ENCODE measurements at places on chromosomes 5 and 9.

DNA sequence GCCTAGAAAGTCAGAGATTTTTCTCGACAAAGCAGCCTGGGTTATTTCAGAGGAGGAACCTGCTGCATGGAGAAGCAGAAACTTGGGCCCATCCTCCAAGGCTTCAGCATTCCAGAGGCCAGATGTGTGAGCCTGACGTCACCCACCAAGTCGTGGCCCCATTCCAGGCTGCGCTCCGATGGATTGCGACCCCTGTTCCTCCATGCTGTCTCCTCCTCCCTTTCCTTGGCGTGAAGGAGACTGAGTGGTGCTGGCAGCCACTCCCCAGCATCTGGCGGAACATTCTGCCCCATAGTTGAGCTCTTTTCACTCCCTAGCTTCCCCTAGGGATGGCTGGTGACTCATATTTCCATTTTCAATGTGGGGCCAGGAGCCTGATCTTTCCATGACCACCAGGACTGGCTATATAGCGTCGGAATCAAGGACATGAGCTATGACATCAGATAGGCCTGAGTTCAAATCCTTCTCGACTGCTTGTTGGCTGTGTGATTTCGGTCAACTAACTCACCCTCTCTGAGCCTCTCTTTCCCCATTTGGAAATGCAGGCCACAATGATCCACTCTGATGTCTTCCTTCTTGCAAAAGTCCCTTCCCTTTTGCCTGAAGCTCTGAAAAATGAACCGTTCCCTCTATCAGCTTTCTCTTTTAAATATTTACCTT is 24.5 kb upstream of the DUSP1 start:
- no peak for DNase-seq

GRCh38 chr5:126357585-126358342 is 65.4 kb upstream of the GRAMD2B start:
- DNase-seq = no peak

GRCh38 chr9:91037511-91038482 is 236.2 kb downstream of the SYK start:
- no peak for DNase-seq

DNA sequence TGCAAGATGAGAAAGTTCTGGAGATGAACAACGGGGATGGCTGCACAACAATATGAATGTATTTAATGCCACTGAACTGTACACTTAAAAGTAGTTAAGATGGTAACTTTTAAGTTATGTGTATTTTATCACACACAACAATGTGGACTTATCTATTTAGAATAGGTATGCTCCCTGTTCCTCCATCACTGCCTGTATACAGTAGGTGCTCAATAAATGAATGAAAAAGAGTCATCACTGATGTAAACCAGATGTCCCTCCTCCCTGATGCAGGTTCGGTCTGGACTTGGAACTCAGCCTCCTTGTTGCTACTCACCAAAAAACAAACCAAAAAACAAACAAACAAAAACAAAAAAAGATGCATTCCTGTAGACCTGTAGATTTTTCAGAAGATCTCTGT is 65.9 kb upstream of the BOD1 start:
- DNase-seq = no peak

DNA sequence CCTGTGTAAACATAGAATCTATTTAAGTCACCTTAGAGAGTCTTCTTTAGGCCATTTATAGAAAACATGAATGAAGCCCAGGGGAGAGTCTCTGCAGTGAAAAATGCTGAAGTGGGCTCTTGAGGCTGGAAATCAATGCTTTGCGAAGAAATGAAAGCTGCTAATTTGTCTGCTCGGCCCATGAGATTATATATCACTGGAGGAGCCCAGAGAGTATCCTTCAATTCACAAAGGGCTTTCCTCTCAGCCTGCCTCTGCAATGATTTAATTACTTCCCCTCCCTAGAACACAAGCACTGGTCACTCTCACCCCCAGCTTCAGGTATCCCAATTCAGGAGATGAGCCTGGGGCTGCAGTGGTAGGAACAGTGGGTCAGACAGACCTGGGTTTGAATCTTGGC is 8.2 kb upstream of the DRD1 start:
- DNase-seq = no peak

DNA sequence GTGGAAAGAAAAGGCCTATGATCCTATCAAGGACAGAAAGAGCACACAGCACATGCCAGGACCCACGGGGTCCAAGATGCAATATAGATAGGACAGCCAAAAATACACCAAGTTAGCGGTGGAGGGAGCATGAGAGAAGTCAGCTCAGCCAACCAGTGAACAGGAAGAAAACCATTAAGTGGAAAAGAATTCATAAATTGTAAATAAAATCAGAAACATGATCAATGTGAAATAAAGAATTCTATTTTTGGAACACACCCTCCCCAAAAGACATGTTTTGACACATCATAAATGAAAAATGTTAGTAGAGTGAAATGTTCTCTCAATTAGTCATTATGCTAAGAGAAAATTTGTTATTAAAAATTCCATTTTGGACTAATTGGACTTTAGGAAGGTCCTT is 35.6 kb downstream of the ATPSCKMT start:
- no peak for DNase-seq

- no peak for DNase-seq
These were observed 13.9 kb downstream of the MROH2B start for GRCh38 chr5:41057231-41057630.

- DNase-seq = no peak
These were observed 686.8 kb downstream of the KCTD16 start for GRCh38 chr5:144857454-144857853.

DNA sequence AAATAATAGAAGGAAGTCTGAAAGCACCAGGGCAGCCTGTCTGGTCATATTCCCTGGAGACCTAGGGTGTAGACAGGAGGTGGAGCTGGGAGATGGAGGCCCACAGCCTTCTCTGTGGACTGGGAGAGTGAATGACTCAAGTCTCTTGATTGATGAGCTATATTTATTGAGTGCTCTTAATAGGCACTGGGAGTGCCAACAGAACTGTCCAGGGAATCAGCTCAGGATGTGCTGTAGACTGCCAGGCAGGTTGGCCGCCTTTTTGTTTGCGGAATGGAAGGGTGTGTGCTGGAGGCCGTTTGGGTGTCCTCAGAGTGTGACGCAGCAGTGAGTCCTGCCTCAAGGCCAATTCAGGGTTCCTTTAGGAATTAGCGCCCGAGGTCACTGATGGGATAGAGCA is 33.4 kb upstream of the POMT1 start:
- no peak for DNase-seq

DNA sequence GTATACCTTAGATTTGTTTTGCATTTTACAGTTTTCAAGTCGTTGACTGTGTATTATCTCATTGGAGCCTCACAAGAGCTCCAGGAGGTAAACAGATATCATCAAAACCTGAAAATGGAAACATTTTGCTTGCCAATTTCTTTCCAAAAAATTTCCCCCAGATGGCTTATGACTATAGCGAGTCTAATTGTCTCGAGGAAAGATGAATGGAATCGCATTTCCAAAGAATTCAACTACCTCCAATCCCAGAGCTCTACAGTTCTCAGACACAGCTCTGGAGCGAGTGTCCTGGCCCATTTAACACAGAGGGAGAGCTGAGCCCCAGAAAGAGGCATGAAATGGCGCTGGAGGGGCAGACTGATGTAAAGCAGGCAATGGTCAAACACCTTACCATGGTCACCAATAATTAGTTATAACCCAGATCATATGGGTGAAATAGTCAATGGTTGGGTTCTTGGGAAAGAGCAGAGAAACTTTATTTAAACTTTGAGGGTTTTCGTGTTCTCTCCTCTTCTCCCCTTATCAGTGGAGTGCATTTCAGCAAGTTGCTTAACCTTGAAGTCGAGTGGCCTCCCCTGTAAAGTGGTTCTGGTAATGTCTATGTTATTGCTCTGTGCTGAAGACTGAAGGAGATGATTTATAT is 168.2 kb downstream of the ZDHHC21 start:
- DNase-seq = no peak

GRCh38 chr9:103041961-103042360 is 46.8 kb downstream of the CYLC2 start:
- no peak for DNase-seq

GRCh38 chr5:175290379-175290778 is 153.6 kb downstream of the DRD1 start:
- DNase-seq = no peak

- DNase-seq = no peak
These were observed 79.0 kb downstream of the GTF3C4 start for GRCh38 chr9:132749306-132749705.

DNA sequence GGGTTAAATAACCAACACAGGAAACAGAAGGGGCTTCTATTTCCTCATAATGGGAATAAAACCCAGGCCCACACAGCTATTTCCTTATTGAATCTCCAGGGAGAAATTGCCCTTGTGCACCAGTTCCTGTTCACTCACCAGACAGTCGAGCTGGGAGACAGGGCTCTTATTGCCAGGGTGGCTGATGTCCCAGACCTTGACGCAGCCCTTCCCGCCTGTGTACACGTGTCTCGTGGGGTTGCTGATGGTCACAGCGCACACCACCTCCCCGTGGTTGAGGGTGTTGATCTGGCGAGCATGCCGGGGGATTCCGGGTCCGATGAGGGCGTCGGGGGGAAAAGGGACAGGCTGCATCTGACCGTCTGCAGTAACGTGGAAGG is 96.5 kb downstream of the TLE1 start:
- DNase-seq = no peak

DNA sequence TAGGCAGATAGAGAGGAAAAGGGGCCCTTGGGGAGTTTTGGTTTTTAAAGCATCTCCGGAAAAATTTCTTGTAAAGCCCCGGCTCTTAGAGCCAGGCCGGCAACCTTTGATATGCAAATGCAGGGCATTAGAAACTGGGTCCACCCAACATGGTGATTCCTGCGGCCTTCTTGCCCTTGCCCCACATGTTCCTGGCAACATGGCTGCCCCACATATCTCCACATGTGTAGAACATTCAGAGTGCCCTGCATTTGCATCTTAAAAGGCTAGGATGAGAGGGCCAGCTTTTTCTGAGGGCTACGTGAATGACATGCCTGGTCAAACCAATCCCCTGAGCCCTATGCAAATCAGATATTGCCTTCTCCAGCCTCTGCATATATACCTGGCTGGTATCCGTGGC is 5.0 kb upstream of the SNAPC3 start:
- DNase-seq = no peak

- no peak for DNase-seq
These were observed 111.5 kb downstream of the MTREX start for GRCh38 chr5:55418994-55419968.

DNA sequence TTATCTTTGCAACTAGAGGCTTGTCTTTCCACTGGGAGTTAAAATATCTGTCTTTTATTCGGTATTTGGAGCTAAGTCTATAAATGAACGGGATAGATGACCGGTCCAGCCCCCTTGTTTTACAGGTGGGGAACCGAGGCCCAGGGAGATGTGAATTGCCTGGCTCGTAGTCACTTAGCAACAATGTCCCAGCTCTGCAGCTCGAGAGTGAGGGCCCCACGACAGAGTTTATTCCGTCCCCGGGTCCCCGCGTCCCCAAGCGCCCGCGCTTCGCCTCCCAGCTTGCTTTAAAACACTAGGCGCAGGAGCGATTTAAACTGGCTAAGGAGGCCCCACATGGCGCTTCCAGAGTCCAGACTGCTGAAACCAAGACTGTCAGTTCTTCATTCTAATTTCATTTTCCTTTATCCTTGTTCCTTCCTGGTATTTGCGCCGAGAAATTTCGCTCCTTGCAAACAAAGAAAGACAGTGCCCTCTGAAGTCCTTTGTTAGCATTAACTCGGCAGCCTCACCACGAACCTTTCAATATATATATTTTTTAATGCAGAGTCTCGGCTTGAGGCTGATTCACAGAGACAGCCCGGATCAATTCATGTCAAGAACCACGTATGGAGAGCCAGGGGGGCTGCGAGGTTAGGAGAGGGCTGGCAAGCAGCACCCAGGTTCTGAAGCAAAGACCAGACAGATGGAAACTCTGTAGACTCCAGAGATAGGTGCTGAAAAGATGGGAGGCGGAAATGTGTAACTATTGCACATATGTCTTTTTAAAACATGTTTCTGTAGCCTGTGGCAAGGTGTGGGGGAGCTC is 1.4 kb upstream of the ENC1 start:
- no peak for DNase-seq

DNA sequence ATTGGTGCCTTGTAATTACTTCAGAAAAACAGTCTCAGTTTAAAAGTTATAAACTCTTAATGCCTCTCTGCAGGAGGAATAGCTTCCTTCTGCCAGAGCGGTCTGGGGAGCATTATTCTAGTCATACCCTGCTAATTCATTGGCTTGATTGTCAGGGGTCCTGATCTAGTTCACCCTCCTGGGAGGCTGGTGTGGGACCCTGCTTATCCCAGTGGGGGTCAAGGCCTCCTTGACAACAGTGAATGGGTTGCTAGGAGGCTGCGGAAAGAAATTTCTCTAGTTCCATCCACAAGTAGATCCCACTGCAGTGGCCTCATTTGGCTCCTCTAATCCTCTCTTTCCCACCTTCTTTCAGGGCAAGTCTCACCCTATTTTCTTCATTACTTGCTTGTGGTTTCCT is 105.7 kb downstream of the TMC1 start:
- no peak for DNase-seq

DNA sequence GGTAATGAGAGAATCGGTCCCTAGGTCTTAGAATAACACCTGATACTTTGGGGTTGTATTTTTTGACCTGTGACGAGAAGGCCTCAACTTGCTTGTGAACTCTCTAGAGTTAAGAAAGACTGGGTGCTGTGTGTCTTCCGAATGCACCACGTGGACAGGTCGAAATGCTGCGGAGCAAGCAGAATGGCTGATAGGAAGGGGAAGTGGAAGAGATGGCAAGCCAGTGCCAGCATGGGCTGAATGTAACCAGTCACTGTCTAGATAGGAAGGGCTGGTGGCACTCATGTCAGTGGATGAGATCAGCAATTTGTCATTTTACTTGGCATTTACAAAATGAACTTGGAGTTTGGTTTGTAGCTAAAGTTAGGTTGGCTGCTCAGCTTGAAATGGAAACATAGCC is 5.6 kb downstream of the OTULINL start:
- no peak for DNase-seq

DNA sequence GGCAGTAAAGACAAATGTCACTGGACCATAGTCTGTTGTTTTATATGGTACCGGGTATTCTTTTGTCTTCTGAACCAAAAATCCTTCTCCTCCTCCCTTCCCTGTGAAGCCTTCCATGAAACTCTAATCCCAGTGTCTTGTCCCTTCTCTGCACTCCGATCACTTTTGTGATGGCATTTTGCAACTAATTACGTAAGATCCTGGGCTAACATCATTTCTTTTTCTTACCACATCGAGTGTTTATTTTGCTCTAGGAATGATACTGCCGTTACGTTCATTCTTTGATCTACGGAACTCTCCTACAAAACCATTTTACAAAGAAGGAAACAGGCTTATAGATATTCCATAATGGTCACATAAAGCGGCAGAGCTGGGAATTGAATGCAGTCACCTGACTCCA is 33.7 kb downstream of the SNX18 start:
- no peak for DNase-seq

GRCh38 chr9:38065369-38066075 is 3.5 kb downstream of the SHB start:
- DNase-seq = no peak

GRCh38 chr9:32841314-32841713 is 58.0 kb downstream of the TMEM215 start:
- DNase-seq = no peak

- no peak for DNase-seq
These were observed 30.0 kb upstream of the FGD3 start for GRCh38 chr9:92917176-92917800.

GRCh38 chr9:109252291-109252690 is 68.6 kb downstream of the EPB41L4B start:
- DNase-seq = no peak
